Progenitor cell of endocrine pancreas (in vitro differentiated cells): ENCODE measurements at places on chromosomes 16 and 17. TPM values are rescaled to one million over a fixed set of nuclear protein-coding genes. Genes with fewer than 3 reads are reported as not detected.

DNA sequence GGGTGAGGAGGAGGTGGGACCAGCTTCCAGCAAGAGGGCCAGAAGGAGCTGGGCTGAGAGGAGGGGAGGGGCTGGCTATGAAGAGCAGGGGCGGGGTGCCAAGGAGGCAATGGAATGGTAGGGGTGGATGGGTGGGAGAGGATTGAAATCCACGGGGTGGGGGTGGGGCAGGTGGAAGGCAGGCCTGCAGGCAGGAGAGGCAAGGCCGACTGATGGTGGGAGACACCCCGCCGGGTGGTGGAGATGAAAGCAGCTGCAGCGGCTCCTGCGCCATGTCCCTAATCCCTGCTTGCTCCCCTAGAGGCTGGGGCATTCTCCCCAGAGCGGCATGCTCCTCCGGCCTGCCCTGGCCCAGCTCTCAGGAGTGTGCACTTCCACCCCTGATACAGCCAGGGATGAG is 27.8 kb upstream of the TAC4 start:
- no peak for DNase-seq
- H3K4me1 ChIP-seq, result peaks cover 3% of the 10 kb centered on the region
- no peak overlapping the region for H3K4me3 ChIP-seq
- H3K27ac ChIP-seq, result no peak overlapping the region
- peaks cover 30% of the 10 kb centered on the region for H3K27me3 ChIP-seq

DNA sequence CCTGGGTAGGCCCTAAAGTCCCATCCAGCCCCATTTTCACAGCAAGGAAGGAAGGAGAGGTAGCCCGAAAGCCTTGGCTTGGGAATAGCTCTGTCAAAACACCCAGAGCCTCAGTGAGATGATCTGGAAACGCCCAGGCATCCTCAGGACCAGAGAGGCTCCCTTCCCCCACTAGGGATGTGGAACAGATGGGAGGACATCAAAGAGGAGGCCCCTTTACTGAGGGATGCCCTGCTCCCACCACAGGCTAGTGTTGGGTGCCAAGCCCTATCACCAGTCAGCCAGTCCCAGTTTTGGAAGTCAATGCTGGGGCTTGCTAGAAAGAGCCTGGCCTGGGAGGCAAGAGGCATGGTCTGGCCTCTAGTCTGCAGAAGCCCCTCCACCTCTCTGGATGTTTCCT is 4.7 kb downstream of the TPPP3 start:
- H3K36me3 ChIP-seq, result peaks cover 1% of the 10 kb centered on the region
- H3K4me3 ChIP-seq, result no peak overlapping the region
- no peak overlapping the region for H3K27ac ChIP-seq
- H3K4me1 ChIP-seq, result peaks cover 4% of the 10 kb centered on the region
- no peak for DNase-seq

DCAKD gene
- 65.0 and 68.1 TPM in 2 replicates for total RNA-seq

DNA sequence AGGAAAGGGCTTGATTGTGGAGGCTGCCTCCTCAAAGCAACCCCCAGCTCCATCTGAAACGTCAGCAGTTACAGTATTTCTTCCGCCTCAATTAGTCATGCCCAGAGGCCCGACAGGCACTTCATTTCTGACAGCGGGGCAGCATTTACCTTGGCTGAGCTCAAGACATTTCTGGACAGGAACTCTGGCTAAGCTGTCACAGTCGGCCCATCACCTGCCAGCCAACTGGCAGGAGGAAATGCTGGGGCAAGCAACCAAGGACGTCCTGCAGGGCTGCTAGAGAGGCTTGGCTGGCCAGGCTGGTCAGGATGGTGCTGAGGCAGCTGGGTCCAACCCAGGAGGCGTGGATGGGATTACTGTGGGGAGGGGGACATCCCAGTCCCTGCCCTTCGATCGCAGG is 27.8 kb downstream of the PLXDC1 start:
- H3K4me1 ChIP-seq, result no peaks in the 10 kb centered on the region
- DNase-seq, result no peak
- no peak overlapping the region for H3K27ac ChIP-seq
- no peak overlapping the region for H3K4me3 ChIP-seq

DNA sequence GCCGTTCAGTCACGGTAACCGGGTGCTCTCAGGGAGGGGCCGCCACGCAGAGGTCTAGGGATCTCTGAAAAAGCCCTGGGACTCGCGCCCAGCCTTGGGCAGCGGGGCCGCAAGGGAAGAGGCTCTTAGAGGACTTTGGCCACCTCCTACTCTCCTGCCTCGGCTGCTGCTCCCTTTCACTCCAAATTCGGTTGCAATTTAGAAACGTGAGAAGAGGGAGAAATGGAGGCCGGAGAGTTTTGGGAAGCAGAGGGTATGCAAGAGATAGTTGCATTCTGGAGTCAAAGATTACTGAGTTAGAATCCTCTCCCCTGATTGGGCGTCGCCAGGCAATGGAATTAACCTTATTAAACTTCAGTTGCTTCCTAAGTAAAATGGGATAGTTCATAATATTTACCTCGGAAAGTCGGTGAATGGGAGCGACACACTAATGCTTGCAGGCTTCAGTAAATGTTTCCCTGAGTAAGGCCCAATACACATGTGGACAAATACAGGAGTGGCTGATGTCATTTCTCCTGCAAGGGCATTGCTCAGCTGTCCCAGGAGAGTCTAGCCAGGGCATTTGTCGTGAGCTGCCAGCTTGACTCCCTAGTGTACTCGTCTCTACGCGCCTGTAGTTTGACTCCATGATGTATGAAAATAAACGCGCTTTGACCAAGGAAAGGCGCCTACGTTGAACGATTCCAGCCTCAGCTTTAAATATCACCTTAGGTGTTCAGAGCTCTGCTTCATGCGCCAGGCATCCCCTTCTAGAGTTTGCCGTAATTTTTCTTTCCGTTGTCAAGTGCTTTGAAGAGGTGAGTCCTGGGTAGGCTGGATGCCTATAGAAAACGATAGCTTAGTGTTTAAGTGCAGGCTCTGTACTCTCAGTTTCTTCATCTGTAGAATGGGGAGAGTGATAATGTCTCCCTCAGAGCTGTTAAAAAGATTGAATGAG is 667 bp downstream of the OGFOD1 start:
- DNase-seq, result no peak
- H3K4me1 ChIP-seq, result peaks cover 38% of the 10 kb centered on the region
- H3K27me3 ChIP-seq, result no peaks in the 10 kb centered on the region

FBXW10 gene
- 0.12 and 0.20 TPM in 2 replicates for total RNA-seq

MT1X gene
- 6.8 and 6.9 TPM in 2 replicates for total RNA-seq

HSD11B2 gene
- 38.7 and 44.5 TPM in 2 replicates for total RNA-seq

SOX9 gene
- total RNA-seq, result 190 and 219 TPM in 2 replicates

GRCh38 chr16:87747626-87748414 is 18.0 kb downstream of the KLHDC4 start:
- no peaks in the 10 kb centered on the region for H3K27me3 ChIP-seq
- H3K4me3 ChIP-seq, result no peak overlapping the region
- peaks cover 19% of the 10 kb centered on the region for H3K36me3 ChIP-seq
- H3K4me1 ChIP-seq, result peaks cover 2% of the 10 kb centered on the region

DNA sequence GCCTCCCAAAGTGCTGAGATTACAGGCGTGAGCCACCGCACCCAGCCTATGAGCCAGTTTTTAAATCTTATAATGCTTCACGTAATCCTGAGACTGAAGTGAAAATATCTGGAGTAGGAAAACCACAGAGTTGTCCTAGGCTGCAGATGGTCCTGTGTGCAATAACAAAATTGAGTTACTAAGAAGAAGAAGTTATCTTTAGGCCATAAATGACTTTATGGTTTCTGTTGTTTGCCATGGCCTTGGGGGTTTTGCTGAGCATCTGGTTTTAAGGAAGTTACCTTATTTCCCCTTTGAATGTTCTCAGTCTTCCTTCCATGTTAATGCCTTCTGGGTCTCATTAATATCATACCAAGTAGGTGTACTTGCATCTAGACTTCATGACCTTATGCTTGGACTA is 16.5 kb downstream of the NMT1 start:
- no peak for DNase-seq
- H3K4me1 ChIP-seq, result no peaks in the 10 kb centered on the region
- peaks cover 17% of the 10 kb centered on the region for H3K36me3 ChIP-seq
- H3K4me3 ChIP-seq, result no peak overlapping the region

- H3K27me3 ChIP-seq, result peaks cover 3% of the 10 kb centered on the region
- peaks cover 40% of the 10 kb centered on the region for H3K4me1 ChIP-seq
- H3K4me3 ChIP-seq, result peak overlapping the region; percentile 87
- no peaks in the 10 kb centered on the region for H3K36me3 ChIP-seq
- peak; percentile 39 for DNase-seq
Measured at GRCh38 chr17:64262198-64262999, 661 bp downstream of the TEX2 start.

- no peaks in the 10 kb centered on the region for H3K36me3 ChIP-seq
- peaks cover 7% of the 10 kb centered on the region for H3K27me3 ChIP-seq
- no peak overlapping the region for H3K27ac ChIP-seq
- peaks cover 1% of the 10 kb centered on the region for H3K4me1 ChIP-seq
Measured at GRCh38 chr16:56113223-56113622, 78.1 kb upstream of the GNAO1 start.

CMTM2 gene
- 0.58 TPM in 1 of 2 replicates, not detected in the other for total RNA-seq

DNA sequence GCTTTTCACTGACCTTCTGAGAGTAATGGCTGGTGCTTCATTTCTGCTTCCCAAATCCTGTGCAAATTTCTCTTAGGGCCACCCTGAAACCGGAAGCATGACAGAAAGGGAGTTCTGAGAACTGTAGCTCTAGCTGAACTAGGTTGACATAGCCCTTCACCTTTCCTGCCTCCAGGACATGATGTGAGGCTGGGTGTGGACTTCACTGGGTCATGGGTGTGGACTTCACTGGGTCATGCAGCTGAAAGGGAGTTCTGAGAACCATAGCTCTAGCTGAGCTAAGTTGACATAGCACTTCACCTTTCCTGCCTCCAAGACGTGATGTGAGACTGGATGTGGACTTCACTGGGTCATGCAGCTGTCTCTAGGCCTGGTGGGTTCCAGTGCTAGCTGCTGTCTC is 54.3 kb upstream of the NLRP1 start:
- no peak for DNase-seq
- no peaks in the 10 kb centered on the region for H3K4me1 ChIP-seq
- no peaks in the 10 kb centered on the region for H3K36me3 ChIP-seq
- H3K27me3 ChIP-seq, result peaks cover 24% of the 10 kb centered on the region

KRT222 gene
- 0.36 and 1.1 TPM in 2 replicates for total RNA-seq

MYH1 gene
- not detected in 2 replicates for total RNA-seq

ACSM2A gene
- total RNA-seq, result not detected in 2 replicates

GRCh38 chr16:75550211-75550662 is 5.8 kb downstream of the TMEM231 start:
- no peaks in the 10 kb centered on the region for H3K27me3 ChIP-seq
- H3K4me3 ChIP-seq, result no peak overlapping the region
- no peak for DNase-seq
- H3K27ac ChIP-seq, result no peak overlapping the region

- H3K4me1 ChIP-seq, result no peaks in the 10 kb centered on the region
- peaks cover 2% of the 10 kb centered on the region for H3K27me3 ChIP-seq
- DNase-seq, result no peak
- no peak overlapping the region for H3K4me3 ChIP-seq
Measured at GRCh38 chr16:27098366-27099049, 31.8 kb downstream of the C16orf82 start.
